ENCODE measurements at places on chromosomes 2 and 18.
A peak's percentile ranks its signal among the peaks of the same experiment; 100 is the strongest.

DNA sequence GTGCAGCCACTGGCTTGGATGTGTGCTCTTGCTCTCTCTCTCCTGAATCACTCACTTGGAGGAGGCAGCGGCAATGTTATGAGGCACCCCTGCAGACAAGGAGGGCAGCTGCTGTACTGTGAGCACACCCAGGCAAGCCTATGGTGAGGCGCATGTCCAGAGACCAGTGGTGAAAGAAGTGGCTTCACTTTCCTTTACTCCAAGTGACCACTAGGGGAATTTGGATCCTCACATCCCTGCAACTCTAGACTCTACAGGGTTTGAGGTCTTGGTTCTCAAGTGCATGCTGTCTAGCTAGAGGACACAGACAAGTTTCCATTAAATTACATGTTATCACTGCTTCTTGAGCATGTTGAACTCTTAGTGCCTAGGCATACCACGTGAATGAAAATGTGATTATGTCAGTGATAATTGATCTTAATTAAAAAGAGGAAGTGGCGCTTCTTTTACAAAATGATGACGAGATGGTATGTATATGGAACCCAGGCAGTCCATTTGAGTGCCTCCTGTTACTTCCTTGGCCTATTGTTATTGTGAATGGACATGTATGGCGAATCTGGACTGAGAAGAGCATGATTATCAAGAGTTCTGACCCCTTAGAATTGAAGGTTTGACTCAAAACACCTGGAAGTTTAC, 181.0 kb upstream of the CDH2 start:
- DNase-seq, result no peak

GRCh38 chr2:24870891-24871705, 48.9 kb downstream of the ADCY3 start:
- DNase-seq, result no peak

DNA sequence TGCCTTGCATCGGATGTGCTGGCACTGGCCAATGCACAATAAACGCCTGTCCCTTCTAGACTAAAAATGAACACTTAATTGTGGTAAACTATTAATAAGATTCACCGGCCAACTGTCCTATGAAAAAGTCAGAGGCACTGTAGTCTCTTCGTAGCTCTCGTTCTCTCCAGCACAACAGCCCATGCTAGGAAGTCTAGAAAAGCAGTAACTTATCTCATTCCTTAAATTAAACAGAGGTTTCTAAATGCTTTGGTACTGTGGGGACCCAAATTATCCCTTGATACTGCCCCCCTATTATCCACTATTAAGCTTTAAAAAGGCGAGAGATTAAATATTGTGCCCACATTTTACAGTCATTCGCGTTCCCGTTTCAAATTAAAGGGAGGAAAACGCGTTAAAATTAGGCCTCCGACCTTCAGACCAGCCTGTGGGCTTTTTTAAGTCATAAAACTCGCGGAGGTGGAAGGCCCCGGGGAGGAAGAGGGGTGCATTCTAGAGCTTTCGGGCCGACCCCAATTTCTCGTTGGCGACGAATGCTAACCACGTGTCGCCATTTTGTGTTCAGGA, 1.5 kb upstream of the PCBP1 start:
- no peak for DNase-seq

GRCh38 chr2:14306268-14306861, 326.2 kb upstream of the LRATD1 start:
- DNase-seq, result no peak

DNA sequence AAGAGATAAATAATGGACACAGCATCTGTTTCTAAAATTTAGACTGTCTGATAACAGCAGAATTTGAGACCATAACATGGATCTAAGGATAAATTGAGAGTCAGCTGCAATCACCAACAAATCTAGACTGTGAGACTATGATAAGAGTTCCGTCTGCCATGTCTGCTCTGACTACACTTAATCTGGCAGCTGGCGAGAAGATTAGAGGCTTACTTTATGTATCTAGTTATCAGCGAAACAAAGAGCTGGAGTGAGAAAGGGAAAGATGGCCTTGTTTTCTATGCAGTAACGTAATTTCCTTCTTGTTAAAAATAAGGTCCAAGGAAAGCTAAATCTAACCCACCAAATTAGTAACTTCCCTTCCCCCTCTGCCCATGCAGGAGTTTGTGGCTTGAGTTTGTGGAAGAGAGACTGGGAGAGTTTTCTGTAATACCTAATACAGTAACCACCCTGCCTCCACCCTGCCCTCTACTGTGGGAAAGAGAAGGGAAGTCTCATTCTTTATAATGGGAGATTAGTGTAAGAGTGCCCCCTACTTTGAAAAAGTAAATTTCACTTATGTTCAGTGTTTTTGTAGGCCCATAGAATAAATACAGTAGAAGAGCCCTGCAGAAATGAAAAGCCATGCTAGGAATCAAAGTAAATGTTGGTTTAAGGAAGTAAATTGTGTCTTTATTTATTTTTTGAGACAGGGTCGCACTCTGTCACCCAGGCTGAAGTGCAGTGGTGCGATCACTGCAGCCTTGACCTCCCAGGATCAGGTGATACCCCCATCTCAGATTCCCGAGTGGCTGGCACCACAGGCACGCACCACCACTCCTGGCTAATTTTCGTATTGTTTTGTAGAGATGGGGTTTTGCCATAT, 27.5 kb downstream of the EML4 start:
- peak; percentile 7 for DNase-seq

- DNase-seq, result no peak
Measured at GRCh38 chr2:558302-558642, 118.9 kb downstream of the TMEM18 start.

DNA sequence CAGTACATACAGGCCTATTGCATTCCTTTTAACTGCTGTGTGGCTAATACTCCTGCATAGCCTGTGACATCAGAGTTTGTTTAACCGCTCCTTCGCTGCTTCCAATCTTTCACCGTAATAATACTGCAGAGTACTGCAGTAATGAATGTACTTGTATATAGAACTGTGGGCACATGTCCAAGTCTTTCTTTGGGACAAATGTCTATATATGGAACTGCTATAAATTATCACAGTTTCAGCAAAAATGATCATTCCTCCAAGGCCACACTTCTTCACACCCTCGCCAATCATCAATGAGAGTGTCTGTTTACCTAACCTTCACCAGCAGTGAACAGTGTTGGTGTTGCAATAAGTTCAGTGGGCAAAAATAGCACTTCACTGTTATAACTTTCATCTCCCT, 230.4 kb downstream of the SP3 start:
- peak; percentile 13 for DNase-seq

DNA sequence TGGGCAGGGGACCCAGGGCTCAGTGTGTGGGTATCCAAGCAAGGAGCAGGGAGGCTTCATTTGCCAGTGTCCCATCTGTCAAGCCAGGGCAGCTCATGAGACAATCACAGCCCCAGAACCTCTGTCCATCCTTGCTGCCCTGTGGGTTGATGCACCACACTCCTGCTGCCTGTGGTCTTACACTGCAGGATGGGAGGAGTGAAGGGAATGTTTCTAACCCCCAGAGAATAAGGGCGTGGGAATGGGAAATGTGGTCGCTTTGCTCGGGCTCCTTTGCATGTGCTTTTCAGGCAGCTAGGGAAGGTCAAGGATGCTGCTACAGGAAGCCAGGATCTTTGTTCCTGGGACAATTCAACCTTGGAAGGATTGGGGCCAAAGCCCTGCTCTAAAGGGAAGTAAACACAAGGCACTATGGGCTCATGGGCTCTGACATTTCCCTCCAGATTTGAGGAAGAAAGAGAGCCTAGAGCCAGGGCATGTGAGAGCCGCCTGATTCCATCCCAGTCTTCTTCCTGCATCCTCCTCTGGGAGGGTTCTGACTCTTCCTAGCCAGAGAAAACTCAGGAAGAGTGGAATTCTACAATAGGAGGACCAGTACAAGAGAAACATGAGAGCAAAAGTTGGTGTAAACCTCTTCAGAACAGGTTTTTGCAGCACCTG, 18.8 kb upstream of the MAP3K20 start:
- DNase-seq, result no peak

DNA sequence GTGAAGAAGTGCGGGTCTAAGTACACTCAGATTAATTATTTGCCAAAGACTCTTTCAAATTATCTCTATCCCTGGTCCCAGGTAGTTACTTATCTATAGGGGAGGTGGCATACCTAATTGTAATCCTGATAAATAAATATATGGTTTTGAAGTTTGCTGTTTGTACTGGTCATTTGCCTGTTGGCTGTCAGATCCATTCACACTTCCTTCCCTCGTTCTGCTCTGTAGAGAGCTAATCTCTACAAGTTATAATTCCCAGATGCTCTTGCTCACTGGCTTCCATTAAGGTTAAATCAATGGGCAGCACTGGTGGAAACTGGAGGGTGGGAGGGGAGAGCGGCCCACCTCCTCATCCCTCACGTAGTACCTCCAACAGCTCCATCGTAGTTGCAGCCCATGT, 447.1 kb downstream of the TXNL1 start:
- DNase-seq, result no peak

- no peak for DNase-seq
Measured at GRCh38 chr2:174752403-174753037, 11.8 kb downstream of the CHRNA1 start.

DNA sequence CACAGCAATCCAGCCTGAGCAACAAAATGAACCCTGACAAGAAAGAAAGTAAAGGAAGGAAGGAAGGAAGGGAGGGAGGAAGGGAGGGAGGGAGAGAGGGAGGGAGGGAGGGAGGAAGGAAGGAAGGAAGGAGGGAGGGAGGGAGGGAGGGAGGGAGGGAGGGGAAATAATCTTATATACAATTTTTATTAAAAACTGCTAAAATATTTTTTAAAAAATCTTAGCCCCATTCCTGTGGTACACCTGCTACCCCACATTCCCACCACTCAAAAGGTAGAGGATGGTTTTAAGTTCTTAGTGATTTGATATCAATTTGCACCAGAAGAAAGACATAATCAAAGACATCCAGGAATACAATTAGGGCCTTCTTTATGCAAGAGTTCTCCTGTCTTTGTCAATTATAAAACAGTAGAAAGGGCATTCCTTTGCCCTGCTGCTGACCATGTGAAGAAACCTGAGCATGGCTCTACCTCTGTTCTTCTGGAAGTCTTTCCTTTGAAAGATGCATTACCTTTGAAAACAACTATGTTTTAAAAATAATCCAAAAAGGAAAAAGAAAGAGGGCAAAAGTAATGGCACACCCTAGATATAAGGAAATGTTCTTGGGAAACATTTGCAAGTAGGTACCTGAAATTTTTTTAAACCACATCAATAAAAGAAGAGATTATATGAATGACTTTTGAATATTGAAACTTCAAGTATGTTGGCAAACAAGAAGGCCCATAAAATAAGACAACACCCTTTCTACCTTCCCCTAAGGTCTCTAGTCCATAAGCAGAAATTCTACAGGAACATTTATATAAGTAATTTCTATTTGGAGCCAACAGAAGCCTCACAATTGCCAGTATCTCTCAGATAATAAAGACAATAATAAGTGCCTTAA, 33.7 kb upstream of the ACVR2A start:
- DNase-seq, result no peak

DNA sequence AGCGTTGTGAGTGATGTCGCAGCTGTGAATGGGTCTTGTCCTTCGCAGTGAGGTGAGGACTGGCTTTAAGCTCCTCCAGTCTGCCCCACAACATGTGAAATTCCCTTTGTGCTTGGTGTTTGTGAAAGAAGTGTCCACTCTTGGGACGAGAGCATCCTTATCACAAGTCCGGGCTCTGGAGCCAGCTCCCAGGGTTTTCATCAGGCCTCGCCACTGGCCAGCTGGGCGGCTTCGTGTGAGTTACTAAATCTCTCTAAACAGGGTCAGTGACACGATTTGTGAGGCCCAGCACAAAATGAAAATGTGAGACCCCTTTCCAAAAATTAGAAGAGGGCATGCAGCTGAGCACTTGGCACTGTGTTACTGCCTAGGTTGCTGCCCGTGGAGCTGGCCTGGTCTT, 115.9 kb downstream of the VAPA start:
- no peak for DNase-seq

DNA sequence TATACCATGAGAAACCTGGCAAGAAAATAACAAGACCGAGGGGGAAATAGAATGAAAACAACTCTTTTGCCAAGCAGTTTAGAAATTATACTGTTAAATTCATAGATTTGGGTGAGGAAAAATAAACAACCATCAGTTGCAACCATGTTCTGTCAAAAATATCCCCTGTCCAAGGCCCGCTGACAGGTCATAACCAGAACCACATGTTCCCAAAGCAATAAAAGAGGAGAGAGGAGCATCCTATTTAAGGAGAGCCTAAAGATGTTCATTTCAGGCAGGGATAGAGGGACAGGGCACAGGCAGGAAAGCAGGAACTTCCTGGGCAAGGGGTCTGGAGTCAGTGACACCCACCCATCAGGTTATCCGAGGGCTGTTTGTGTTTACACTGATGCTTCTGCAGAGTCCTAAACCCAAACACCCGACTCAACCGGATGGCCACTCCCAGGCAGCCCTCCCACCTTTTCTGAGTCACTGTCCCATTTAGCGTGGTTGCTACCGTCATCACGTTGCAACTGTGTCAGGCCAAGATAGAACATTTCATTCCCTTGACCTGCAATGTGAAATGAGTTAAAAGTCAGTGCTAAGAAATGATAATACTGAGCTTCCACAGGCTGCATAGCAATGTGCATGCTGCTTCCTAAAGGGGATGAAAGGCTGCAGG, 468.3 kb upstream of the RAB12 start:
- DNase-seq, result peak; percentile 85

- DNase-seq, result no peak
Measured at GRCh38 chr2:231519975-231520555, 10.2 kb downstream of the NMUR1 start.

DNA sequence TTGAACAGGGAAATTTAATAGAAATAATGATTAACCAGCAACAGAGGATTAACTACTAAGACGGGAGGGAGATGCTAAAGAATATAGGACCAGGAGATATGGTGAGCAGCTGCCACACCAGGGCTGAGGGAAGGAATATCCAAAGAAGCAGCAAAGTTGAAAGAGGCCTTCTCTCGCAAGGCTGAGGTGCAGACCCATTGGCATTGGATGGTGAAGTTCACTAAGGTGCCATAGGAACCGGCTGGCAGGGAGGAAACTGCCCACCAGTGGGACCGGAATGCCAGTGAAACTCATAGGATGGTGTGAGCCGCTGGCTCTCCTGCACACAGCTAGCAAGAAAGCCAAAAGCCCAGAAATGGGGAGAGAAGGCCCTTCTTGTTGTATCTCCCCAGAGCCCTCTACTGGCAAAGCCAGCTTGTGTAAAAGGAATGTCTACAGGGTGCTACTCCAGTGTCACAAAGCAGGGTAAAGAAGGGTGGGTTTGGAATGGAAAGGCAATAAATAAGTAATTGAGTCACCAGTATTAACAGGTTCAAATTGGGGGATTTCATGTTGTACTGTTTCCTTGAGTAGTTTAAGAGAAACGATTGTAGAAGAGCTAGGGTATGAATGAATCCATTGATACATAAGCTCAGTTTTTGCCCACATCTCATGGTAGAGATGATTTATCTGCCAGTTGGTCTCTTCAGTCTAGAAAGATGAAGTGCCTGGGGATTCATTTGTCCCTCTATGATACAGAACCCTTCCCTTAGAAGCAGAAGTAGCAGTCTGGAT, 36.0 kb downstream of the FARP2 start:
- DNase-seq, result peak; percentile 62

- DNase-seq, result peak; percentile 57
Measured at GRCh38 chr18:43789234-43790000, 512.1 kb upstream of the SYT4 start.

DNA sequence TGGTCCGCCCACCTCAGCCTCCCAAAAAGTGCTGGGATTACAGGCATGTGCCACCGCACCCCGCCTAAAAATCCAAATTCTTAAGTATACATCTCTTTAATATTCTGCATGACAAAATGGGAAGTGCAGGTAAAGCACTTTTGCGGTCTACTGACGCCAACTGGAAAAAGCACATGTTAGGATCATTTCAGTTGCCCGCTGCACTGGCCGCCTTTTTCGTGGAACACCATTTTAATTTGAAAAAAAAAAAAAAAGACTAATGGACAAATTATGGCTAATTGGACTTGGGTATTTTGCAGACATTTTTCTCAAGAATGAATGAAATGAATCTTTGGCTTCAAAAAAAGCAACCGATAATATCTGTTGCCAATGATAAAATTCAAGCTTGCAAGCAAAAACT, 129.3 kb upstream of the GPC1 start:
- DNase-seq, result no peak
